ENCODE measurements at places on chromosomes 1 and 21.

GRCh38 chr1:109629372-109630030 is 9.9 kb downstream of the AMPD2 start:
- DNase-seq, result no peak

GRCh38 chr21:38297194-38297631 is 40.4 kb downstream of the KCNJ15 start:
- DNase-seq, result no peak

- DNase-seq, result no peak
Measured at GRCh38 chr1:13825033-13825432, 125.0 kb downstream of the PRDM2 start.

DNA sequence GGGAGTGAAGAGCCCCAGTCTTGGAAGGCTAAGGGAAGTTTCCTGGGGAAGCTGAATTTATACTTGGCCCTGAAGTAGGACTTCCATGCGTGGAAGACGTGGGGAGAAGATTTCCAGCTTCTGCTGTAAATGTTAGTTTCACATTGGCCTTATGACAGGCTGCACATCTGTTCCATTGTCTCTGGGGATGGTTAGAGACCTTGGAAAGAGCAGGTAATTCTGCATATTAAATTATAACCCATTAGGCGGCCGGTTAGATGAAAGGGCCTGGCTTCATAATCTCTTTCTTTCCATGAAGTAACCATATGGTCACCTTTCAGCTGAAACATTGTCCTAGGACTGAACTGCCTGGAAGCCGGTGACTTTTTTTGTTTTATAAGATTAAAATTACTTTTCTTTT is 37.5 kb downstream of the DPT start:
- DNase-seq, result no peak

Measured in activated CD8-positive, alpha-beta memory T cell treated with anti-CD3 and anti-CD28 coated beads, Interleukin-2, amount 50 U/mL, for 48 hours (primary cell).